ENCODE measurements at places on chromosomes 6 and 20.
A peak's percentile ranks its signal among the peaks of the same experiment; 100 is the strongest.

DNA sequence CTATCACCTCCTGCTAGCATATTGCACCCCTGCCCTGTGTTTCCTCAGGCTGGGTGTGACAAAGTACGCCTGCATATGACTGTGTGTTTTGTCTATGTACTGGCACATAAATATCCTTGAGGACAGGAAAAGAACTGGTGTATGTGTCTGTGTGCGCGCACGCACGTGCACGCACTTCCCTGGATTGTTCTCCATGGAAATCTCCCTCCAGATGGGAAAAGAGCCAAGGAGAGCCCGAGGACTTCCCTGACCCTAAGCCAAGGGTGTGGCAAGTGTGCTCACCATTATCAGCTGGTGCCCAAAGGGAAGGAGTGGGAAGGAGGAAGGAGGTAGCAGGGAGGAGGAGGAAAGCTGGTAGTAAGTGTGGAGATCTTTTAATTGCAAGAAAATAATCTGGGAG lies 117.6 kb downstream of the HIVEP2 start:
- DNase-seq, result no peak

- DNase-seq, result no peak
These were observed 186.3 kb upstream of the SYNCRIP start for GRCh38 chr6:85828973-85829372.

- no peak for DNase-seq
These were observed 748.4 kb downstream of the PTPRT start for GRCh38 chr20:42441196-42441863.

- no peak for DNase-seq
These were observed 73.5 kb downstream of the SOX4 start for GRCh38 chr6:21666853-21667681.

DNA sequence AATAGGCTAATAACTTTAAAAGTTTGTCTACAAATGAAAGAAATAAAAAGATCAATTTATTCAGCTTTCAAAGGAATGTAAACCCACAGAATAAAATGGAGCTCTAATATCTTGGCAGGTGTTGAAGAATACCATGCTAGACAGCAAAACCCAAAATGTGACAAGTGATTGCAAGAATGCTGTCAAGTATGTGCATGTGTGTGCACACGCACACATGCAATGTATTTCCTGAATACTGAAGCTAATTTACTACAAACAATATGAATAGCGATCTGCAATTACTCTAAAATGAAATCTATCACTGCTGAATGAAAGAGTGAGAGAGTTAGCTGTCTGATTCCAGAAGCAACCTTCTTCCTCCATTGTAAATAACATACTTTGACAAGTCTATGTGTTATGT lies 179.2 kb upstream of the HSF2 start:
- DNase-seq, result no peak

DNA sequence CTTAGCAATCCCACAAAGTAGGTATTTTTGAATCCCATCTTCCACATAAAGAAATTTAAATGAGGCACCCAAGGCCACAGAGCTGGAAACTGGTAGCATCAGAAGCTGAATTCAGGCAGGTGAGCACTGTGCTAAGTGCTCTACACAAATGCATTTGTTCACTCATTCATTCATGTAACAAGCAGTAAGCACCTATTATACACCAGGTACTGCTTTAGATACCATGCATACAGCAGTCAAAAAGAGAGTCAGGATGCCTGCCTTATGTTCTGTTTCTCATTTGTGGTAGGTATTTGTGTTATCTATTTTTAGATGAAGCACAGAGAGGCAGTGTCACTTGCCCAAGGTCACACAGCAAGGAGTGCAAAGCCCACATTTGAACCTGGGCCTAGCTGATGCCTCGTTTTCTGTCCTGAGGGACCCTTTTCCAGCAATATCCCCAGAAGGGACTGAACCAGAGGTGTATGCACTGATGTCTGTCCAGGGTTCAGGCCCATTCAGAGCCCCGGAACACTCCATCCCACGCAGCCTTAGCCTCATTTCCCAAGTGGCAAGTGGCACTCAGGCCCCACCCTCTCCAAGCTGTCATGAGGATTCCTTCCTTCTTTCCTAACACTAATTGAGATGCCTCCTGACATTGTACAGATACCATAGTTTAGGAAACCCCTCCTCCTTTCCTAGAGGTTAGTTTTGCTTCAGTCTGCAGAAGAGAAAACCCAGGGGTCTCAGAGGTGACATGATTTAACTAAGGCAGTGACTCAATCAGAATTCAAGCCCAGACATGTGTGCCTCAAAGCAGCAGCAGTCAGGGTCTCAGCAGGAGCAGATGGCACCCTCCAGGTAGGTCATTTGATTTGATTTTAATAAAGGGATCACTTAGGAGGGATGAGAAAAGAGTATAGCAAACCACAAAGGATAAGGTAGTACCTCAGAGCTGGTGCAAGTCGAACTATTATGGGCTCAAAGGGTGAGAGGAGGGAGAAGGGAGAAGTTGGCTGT lies 61.2 kb upstream of the SIRPA start:
- no peak for DNase-seq

GRCh38 chr20:63693733-63694583 lies 2.5 kb upstream of the TNFRSF6B start:
- DNase-seq, result no peak

GRCh38 chr6:145643760-145644159 lies 91.6 kb downstream of the EPM2A start:
- no peak for DNase-seq

DNA sequence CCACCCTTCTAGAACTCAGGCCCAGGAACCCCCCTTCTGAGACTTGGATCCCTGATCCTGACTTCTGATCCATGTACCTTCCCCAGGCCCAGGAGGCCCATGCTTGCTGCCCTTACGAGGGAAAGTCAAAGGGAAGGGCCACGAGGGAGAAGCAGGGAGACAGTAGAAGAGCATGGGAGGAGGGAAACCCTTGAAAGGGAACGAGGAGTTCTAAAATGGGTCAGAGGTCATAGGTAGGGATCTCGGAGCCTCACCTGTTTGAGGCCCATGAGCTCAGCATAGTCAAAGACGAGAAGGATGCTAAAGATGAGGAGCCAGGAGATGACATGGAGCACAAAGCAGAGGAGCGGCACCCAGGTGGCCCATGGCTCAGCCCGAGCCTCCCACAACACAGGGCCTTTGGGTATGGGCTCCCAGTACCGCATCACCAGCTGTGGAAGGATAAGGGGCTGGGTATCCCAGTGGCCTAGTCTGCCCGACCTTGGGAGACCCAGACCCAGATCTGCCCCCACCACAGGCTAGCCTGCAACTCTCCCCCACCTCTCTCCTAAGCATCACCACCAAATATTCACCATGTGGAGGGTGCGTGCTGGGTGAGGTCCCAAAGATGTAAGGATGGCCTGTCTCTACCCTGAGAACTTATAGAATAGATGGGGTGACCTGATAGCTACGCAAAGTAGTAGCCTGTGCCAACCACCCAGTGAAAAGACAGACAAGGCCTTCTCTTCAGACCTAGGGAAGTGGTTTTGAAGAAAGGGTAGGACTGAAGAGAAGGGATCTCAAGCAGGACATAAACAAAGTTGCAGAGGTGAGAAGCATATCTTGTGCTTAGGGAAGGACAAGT lies 1.5 kb downstream of the NRM start:
- DNase-seq, result no peak

DNA sequence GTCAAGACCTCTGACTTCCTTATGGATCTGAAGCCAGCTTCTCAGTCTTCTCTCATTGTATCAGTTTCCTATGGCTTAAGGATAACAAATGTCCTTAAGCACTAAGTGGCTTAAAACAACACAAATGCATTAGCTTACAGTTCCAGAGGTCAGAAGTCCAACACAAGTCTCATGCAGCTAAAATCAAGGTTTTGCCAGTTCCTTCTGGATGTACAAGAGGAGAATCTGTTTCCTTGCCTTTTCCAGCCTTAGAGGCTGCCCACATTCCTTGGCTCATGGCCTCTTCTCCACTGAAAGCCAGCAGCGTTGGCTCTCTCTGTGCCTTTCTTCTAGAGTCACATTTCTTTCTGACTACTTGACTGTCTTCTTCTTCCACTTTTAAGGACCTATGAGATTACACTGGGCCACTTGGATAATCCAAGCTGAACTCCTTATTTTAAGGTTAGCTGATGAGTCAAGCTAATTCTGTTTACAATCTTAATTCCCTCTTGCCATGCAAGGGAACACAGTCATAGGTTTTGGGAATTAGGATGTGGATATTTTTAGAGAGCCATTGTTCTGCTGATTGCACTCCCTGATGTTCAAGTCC lies 179.0 kb downstream of the BCAS1 start:
- no peak for DNase-seq

DNA sequence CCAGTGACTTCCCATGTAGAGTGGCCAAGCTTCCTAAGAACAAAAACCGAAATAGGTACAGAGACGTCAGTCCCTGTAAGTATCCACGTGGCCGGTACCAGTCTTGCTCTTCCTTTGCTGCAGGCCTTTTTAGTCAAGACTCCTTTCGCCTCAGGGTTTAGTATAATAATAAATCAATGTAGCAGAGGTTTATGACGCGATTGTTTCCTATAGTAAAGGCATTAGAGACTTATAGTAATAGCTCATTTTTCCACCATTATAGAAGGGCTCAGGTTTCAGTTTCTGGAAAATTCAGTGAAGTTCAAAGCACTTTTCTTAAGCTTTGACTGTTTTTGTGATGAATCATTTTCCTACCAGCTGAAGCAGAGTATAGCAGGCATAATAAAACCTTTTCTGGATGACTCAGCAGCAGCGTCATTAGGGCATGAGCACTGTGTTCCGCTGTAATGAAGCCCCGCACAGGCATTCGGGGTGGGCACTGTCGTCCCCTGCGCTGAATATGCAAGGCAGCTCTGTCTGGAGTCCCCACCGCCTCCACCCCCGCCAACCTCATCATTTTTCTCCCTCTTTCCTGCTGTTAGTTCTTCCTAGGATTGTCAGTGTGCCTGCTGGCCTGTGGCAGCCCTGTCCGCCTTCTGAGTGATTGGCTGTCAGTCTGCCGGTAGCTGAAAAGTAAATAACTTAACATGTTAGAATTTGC lies 51.3 kb downstream of the PTPN1 start:
- no peak for DNase-seq

- no peak for DNase-seq
These were observed 1.6 kb downstream of the SRSF6 start for GRCh38 chr20:43459022-43459942.

DNA sequence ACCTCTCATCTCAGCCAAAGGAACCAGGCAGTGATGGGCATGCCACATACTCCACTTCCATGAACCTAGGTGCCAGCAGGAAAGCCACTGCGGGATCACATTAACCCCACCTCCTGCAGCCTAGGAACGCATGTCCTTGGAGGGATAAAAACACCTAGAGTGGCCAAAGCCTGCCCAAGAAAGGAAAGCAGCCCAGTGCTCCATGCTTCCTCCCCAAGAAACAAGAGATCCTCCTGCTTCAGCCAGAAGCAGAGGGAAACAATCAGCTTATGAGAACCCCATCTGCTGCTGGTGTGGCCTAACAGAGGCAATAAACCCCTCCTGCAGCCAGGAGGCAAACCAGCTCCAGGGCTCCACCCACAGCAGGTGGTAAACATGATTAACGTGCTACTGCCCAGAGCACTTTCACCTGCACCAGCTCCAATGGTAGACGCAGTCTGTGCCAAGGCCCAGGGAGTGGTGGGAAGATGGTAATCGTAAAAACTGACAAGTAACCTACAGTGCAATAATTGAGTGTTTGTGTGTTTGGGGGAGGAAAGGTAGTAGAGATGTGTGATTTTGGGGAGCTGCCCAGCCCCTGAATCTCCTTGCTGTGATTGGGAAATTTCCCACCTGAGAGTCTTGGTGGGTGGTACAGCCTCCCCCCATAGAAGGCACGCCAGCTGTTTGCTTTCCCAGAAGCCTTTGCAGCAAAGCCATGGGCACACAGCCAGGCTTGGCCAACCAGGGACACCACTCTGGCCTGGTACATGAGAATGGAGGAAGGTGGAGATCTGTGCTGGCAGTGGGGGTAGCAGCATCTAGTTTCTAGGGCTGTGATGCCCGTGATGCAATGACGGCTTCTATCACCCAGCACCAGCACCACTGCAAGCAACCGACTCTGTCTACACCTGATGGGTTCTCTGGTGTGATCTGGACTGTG lies 50.6 kb upstream of the TBC1D7 start:
- no peak for DNase-seq

DNA sequence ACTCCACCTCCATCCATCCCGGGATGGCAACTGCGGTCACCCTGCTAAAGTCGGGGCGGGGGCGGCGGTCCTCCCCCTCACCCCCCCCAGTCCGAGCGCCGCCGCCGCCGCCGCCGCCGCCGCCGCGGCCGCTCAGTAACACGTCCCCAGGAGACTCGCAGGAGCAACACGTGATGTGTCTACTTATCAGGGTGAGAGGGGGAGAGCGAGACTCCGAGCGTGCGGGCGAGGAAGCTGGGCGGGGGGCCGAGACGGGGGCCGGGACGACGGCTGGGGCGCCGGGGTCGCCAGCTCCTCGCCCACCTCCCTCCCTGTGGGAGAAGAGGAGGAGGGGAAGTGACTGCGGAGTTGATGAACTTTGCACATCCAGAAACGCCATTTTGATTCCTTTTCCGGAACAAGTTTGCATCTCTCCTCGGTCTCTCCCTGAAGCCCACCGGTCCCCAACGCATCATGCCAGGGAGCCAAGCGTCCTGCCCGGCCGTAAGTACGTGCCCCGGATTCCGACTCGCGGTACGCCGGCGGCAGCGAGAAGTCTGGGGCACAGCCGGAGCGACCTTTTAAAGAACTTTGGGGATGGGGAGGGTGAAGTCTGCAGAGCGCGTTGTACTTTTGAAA lies at the start of gene RREB1:
TSS of gene RREB1 (plus strand) at position 384 of the 618 bp plus-strand sequence. CDS start 73,951 bp downstream, outside the sequence.
- peak; percentile 27 for DNase-seq

DNA sequence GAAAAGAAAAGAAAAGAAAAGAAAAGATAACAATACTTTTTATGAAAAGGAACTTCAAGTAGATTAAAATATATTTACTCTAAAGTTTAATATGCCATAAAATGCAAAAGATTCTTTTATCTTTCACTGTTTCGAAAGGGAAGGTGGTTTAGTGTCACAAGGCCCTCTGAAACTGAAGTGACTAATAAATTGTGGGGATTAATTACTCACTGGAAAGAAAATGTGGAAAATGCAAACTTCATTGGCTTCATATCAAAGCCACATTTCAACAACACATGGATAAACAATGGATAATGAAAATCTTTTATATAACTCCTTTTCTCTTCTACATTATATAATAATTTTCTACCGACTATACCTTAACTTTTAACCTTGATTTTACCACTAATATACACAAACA lies 320.5 kb upstream of the RSPO3 start:
- no peak for DNase-seq

DNA sequence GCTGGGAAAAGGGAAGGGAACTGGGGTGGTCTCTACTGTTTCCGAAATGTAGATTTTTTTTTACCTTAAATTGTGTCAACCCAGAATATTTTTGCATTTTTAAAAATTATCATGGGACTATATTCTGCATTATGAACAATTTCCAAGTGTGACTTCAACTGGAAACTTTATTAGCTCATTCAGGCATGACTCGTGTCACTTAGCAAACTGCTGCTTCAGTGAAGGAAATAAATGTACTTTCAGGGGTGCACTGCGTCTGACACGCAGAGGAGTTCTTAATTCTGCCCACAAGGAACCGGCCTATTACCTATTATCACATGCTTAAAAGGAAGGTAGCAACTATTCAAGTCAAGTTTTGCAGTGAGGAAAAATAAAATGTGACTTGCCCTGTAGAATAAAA lies 291.3 kb upstream of the PRDM1 start:
- DNase-seq, result no peak

All from T-helper 2 cell (primary cell).